ENCODE measurements at places on chromosomes 4 and X.
A peak's percentile ranks its signal among the peaks of the same experiment; 100 is the strongest.

- no peak for DNase-seq
Observed at GRCh38 chrX:26845056-26845455, 618.1 kb downstream of the PPP4R3C start.

DNA sequence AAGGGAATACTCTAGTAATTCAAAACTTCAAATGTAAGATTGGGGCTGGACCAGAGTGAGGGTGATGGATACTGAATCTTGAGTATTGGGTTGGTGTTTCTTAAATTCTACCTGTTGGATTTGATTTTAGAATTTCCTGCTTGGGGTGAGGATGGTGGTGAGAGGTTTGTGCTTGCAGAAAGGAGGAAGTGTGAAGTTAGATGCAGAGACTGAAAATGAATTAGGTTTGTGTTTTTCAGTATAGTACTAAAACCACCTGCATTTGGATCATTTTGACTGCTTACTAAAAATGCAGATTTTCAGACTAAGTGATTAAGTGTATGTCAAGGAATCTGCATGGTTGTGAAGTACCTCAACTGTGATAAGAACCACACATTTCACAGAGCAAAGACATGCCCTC, 131.5 kb upstream of the CENPE start:
- DNase-seq, result no peak

GRCh38 chr4:106587558-106587957, 219.0 kb upstream of the GIMD1 start:
- DNase-seq, result no peak

GRCh38 chrX:1593286-1594271, 2.2 kb downstream of the AKAP17A start:
- DNase-seq, result no peak

- no peak for DNase-seq
Observed at GRCh38 chrX:18353931-18354368, 538 bp downstream of the SCML2 start.

DNA sequence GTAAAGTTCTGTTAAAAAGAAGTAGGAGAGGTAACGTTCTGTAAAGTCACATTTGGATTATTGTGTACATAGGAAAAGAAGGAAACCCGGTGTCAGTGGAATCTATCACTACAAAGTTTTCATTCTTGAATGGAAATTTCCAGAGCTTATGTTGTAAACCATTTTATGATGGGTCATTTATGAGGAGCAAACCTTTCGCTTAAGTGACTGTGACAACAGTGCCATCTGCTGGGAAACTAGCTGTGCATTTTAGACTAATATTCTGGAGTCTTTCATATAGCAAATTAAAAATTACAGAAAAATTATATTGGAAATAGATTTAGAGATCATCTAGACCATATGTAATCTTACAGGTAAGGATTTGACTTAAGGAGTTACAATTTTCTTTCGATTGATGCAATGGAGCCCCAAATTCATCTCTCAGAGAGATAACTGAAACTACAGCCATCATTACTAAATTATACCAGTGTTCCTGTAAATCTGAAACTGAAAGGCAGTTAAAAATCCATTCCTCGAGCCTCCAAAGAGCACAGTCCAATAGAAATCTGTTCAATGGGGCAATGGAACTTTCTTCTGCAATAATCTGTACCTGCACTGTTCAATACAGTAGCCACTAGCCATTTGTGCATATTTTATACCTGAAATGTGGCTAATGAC, 26.9 kb downstream of the ASB9 start:
- peak; percentile 9 for DNase-seq

DNA sequence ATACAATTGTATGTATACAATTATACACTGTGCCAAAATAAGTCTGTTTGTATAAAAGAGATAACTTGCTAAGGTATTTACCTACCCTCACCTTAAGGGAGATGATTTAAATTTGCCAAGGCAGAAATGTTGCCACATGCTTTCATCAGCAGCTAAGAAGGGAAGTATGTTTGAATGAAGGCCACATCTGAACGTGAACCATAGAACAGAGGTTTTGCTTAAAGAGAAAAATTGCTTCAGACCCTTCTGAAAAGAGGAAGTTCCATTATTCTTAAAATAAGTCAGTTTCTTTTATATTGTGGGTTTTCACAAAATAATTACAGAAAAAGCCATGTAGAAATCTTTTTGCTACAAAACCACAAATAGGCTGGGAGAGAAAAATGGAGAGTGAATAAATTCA, 621.5 kb upstream of the HTR2C start:
- DNase-seq, result no peak

DNA sequence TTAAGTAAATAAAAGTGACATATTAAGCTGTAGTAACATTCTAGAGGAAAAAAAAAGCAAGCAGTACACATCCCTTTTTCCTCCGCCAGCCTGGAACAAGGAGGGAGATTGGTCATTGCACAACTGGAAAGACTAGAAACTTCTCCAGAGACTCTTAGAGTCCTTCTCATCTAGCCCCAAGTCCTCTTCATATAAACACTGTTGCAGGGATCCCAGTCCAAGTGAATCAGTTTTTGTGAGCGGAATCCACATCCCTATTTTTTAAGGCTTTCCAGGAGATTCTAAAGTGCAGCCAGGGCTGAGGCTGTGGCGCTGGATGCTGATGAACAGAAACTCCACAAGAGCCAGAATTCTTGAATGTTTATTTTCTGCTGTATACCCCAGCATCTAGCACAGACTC, 23.8 kb downstream of the REELD1 start:
- DNase-seq, result no peak
